Neural progenitor cell (in vitro differentiated cells): ENCODE measurements at places on chromosomes 16 and 17. TPM values are rescaled to one million over a fixed set of nuclear protein-coding genes. Genes with fewer than 3 reads are reported as not detected.
A peak's percentile ranks its signal among the peaks of the same experiment; 100 is the strongest.

DNA sequence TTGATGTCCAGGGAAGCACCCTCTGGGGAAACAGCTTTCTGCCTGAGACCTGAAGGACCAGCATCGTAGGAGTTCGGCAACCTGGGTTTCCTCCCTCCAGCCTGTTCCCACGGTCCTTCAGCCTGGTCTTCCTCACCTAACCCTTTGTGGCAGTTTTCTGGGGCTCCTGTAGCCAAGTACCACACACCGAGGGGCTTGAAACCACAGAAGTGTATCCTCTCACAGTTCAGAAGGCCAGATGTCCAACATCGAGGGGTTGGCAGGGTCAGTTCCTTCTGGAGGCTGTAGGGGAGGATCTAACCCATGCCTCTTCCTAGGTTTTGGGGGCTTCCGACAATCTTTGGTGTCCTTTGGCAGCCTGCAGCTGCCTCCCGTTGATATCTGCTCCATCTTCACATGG, 381.0 kb upstream of the TNRC6C start:
- DNase-seq: no peak

DNA sequence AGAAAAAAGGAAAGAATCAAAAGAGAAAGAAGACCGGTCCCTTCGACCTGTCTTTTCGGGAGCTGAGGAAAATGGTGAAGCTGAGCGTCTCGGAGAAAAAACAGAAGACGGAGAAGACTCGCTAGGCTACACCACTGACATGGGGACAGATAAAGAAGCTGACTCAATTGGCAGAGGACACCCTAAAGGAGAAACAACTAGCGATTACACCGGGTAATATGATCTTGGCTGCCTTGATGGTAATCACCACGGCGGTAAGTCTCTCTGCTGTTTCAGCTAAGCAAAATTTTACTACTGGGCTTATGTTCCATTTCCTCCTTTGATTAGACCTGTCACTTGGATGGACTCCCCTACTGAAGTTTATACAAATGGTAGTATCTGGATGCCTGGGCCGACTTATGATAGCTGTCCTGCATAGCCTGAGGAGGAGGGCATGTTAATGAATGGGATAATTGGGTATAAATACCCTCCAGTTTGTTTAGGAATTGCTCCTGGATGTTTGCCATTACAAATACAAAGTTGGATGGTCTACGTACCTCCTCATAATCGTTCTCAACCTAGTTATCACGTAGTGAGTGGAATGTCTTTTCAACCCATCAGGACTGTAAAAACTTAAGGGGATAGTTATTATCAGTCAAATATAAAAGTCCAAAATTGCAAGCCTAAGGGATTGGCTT, 24.1 kb downstream of the ALOX15B start:
- DNase-seq: no peak

GRCh38 chr17:78368854-78369495, 9.1 kb upstream of the SOCS3 start:
- DNase-seq: no peak

DNA sequence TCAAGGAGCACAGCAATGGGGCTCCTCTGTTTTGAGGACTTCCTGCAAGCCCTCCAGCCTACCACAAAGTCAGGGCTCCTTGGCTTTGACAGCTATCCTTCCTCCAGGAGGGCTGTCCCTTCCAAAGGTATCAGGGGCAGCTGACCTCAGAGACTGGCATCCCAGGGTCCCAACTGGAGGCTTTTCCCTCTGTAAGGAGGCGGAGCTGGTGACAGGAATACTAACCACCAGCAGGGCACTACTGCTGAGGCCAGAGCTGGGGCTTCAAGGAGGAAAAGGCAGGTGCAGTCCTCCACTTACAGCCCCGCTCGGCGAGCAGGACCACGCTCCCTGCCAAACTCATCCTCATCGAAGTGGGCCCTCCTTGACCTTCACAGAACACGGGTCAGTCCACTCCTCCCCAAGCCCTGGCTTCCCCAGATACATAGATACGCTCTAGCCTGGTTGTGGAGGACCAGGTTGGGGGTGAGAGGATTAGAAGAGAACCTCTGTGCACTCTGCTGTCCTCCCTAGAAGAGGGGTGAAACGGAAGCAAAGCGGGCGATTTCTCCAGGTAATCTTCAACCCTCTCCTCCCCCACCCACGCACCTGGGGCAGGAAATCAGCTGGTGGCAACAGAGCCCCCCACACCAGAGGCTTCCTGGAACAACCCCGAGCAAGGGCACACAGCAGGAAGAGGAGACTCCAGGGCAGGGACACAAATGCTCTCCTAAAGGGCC, 20.5 kb downstream of the ST3GAL2 start:
- DNase-seq: no peak

DNA sequence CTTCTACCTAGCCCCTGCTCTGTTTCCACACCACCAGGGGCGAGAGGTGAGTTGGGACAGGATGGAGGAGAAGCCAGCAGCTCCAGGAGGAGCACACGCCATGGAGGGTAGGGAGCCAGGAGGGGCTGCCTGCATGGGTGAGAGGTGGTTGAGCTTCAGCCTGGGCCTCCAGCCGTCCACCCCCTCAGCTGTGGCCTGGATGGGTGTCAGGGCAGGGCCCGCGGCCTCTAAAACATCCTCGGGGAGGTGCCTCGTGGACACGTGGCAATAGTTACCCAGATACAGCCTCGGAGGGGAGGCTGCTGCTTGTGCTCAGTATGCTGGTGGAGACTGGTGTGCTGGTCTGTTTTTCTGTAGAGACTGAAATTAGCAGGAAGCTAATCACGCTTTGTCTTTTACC, 104.7 kb upstream of the GSE1 start:
- no peak for DNase-seq

DNA sequence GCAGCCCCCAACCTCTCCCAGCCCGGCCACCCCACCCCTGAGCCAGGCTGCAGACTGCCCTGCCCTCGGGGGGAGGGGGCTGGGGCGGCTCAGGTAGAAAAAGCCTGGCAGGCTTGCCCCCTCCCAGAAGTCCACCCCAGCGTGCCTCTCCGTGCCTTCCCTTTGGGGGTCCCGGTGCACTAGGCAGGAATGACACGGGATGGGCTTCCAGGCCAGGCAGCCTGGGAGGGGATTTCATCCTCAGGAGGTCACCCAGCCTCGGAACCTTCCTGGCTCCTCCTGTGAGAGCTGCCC, 185.0 kb downstream of the NTN1 start:
- DNase-seq: no peak

GRCh38 chr16:48628359-48628985, 18.5 kb upstream of the N4BP1 start:
- DNase-seq: no peak

DNA sequence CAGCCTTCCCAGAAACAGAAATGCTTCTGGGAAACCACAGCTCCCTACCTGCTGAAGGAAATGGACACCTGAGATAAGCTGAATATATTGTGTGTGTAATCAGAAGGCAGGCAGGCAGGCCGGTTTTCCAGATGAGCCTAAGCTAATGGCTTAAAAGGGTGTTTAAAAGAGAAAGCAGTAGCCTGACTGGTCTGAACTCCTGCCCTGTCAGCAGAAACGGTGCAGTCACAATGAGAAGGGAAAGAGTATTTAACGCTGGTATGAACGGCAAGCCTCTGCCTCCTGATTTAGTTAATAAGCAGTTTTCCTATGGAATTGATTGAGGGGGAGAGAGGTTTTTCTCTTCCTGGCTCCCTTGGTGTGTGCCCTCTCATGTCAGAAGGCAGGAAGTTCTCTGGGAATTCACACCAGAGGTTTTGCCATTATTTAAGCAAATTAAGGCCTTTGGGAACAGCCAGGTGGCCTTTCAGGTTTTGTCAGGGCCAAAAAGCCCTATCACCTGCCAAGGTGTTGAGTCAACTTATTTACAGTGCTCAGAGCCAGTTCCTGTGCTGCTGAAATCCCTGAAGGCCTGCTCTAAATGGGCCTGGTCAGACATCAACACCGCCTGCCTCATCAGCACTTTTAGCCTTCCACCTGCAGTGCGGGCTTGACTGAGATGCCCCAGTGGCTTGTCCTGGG, 41.6 kb downstream of the CDH1 start:
- peak; percentile 26 for DNase-seq

GRCh38 chr17:66429680-66430079, 127.3 kb downstream of the PRKCA start:
- DNase-seq: no peak

- DNase-seq: peak; percentile 84
These were observed 3.9 kb downstream of the GFAP start for GRCh38 chr17:44911133-44912001.

DNA sequence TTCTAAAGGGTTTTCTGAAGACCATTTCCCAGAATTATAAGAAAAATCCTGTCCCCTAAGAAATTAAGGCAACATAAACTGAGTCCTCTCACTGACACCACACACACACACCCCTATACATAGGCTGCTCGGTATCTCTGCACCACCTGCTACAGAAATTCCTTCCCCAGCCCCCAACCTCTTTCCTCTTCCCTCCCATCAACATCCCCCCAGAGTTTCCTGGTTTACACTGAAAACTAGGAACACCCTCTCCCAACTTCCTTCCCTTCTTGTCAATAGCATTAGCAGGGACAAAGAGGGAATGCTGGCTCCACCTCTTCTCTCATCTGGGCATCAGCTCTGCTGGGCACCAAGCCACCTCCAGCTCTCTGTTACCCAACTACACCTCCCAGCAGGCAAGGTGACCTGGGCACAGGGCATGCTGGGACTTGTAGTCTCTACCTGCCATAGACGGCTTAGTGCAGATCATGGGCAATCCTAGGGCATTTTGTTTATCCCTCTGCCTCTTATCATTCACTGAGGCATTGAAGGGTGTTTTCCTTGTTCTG, 15.7 kb downstream of the CAVIN1 start:
- peak; percentile 79 for DNase-seq

DNA sequence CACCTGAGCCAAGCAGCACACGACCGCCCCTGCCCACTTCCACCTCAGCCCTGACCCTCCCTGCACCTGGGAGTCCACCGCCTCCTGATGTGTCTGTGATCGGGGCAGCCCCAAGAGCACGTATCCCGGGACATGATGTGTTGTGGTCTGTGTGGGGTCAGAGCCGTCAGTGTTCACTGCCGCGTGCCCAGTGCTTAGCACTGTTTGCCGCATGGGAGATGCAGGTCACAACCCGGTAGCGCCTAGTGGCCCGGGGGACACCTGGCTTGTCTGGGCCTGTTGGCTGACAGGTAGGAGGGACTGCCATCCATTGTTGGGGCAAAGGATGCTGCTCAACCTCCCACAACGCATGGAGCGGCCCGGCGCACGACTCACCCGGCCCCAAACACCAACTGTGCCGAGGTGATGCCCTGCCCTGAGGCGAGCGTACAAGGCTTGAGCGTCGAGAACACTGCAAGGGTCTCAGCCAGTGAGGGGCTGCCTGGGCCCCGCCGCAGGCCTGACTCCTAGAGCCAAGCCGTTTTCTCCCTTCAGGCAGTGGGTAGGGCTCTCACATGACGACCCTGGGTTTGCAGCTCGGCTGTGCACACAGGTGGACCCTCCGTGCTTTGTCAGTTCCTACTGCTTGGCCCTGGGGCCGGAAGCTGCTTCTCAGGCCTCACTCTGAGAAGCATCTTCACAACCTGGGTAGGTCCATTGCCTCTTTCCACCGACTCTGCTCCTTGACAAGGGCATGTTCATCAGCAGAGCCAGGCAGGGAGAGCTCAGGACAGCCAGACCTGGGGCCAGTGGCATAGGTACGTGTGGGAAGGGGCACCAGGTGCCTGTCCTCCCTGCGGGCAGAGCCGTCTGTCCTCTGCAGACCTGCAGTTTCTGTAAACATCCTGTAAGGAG, 5.9 kb upstream of the C16orf95 start:
- no peak for DNase-seq

DNA sequence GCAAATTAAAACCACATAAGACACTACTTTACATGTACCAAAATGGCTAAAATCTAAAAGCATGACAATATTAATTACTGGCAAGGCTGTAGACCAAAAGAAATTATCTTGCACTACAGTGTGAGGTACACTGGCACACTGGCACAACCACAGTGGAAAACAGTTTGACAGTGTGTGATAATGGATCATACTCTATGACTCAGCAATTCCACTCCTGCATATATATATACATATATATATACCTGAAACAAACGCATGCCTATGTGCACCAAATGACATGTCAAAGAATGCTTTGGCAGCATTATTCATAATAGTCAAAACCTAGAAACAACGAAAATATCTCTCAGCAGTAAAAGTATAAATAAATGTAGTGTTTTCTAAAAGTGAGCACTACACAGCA, 4.6 kb upstream of the DYNLRB2 start:
- DNase-seq: no peak

DNA sequence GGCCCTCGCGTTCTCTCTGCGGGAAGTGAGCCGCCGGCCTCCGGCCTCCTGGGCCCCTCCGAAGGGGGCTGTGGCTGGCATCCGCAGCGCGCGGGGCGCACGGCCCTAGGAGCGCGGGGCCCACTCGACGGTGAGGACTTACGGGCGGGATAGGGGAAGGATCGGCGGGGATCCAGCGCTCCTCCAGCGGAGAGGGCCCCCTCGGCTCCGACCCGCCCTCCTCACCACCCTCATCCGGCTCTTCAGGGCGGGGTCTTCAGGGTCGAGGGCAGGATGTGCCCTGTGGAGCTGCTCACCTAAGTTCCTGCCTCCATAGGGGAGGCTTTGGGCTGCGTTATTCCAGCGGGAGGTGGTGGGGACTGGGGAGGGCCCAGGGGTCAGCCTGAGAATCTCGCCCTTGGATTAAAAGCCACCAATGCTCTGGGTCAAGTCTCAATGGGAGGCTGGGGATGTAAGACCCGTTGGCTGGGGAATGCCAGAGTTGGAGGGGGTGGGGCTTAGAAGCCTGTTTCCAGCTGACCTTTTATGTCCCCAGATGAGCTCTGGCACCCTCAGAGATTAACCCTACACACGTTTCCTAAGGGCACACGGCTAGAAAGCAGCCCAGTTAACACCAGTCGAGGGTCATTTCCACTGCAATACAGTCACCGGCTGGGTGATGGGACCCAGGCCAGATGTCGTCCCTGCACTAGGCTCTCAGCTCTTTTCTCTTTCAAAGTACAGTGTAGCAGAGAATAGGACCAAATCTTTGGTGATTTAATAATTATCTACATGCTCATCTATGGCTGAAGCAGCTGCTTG, 13.4 kb downstream of the TBX2 start:
- peak; percentile 60 for DNase-seq

DNA sequence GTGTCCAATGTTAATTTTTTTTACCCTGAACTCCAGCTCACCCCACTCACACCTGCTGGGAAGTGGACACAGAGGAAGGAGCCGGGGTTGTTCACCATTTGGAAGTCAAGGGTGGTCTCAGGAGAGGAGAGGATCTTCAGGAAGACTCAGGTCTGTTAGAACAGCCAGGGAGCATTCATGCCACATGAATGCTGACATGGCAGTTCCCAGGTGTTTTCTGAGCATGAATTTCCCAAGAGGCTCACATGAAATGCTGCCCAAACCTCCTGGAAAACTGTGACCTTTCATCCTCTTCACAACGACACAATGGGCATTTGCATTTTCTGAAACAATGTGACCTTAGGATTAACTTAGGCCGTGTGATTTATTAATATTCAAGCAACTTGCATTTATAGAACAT, 2409.2 kb downstream of the TP53TG3F start:
- DNase-seq: no peak

- DNase-seq: no peak
These were observed 88.8 kb upstream of the TNRC6C start for GRCh38 chr17:77869665-77870132.

The FBXW10 gene
- total RNA-seq: 0.15 and 0.24 TPM in 2 replicates

The OTOP3 gene
- total RNA-seq: not detected in 2 replicates

The SLC47A1 gene
- total RNA-seq: 1.9 and 2.1 TPM in 2 replicates

The TP53TG3B gene
- not detected in 2 replicates for total RNA-seq

The ZNF423 gene
- total RNA-seq: 21.9 and 42.3 TPM in 2 replicates

The SLC16A6 gene
- 0.09 and 0.19 TPM in 2 replicates for total RNA-seq

The PMFBP1 gene
- total RNA-seq: 0.96 and 12.8 TPM in 2 replicates

The CHTF8 gene
- 99.8 and 165 TPM in 2 replicates for total RNA-seq

The ADAMTS18 gene
- total RNA-seq: 0.59 and 1.9 TPM in 2 replicates

The TBC1D3 gene
- total RNA-seq: not detected in 2 replicates

The BIRC5 gene
- total RNA-seq: 144 and 169 TPM in 2 replicates
